SW480 (cell line): ENCODE measurements at places on chromosomes 12 and 14.

- no peak for DNase-seq
Observed at GRCh38 chr14:76024211-76024907, 38.8 kb downstream of the IFT43 start.

DNA sequence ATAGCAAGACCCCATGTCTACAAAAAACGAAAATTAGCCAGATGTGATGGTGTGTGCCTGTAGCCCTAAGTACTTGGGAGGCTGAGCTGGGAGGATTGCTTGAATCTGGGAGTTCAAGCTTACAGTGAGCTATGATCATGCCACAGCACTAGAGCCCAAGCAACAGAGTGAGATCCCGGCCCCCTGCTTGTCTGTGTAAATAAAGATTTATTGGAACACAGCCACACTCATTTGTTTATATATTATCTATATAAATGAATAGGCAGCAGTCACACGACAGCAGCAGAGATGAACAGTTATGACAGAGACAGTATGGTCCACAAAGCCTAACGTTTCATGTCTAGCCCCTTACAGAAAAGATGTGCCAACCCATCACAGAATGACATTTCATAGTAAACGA, 14.8 kb downstream of the DDX54 start:
- DNase-seq: no peak

DNA sequence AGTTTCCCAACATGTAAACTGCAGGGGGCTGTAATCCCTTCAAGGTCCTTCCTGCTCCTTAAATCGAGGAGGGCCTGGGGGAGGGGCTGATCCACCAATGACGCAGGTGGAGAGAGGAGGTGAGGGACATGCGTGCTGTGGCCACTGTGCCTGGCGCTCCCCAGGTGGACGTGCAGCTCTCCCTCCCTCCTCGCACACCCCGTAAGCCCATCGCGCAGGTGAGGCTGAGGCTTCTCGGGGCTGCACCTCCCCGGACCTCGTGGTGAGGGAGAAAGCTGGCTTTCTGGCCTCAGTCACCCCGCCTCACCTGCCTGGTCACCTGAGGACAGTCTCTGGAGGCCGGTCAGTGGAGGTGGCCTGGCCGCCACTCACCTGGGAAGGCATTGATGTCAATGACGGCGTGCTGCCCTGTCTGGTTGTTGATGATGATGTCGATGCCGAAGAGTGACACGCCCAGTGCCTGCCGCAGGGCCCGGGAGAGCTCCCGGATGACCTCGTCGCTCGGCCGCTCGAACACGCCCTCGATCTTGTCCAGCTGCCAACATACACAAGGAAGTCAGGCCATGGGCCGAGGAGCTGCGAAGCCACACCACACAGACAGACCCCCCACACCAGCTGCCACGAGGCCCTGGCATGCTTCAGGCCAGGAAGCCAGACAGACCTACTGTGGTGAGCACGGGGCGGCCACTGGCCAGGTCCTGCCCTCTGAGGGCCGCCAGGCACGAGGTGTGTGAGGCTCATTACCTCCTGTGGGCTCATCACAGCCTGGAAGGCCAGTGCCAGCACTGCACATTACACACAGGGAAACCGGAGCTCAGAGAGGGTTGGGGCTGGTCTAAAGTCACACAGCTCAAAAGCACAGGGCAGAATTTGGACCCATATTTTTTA, 23.3 kb downstream of the CHGA start:
- DNase-seq: peak; percentile 27

GRCh38 chr12:131452444-131452860, 258.4 kb upstream of the SFSWAP start:
- peak; percentile 14 for DNase-seq

- DNase-seq: no peak
Observed at GRCh38 chr14:99718031-99718810, 34.1 kb downstream of the CYP46A1 start.

DNA sequence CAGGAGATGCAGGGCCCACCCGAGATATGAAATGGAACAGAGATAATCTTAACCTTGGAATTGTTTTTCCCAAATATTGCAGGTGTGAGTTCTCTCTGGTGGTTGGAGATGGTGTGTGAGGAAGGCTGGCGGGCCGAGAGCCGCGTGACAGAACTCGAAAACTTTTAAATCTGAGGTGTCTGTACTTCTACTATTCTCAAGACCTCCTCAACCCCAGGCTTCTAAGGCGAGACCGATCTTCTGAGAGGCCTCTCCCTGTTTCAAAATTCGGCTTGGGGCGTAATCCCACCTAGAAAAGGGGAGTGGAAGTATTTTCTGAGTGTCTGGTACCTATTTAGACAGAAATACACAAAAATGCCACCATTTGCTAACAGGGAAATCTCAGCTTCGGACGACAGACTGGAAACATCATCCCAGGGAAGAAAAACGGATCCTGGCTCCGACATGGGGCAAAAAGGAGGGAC, 611 bp downstream of the SARNP start:
- no peak for DNase-seq

DNA sequence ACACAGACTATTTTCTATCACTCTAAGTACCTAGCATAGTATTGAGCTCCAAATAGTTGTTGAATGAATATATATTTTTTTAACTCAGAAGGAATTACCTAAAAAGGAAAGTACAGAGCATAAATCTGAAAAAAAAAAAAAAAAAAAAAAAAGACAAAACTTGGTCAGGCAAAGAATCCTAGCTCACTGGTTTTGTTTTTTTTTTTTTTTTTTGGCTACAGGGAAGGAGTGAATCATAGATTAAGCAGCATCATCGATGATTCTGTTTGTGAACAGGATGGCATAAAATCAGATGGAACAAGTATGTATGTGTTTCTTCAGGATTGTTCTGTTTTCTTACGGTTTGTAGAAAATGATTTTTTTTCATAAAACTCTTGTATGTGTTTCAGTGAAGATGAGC, 66.1 kb upstream of the BCAT1 start:
- DNase-seq: no peak

DNA sequence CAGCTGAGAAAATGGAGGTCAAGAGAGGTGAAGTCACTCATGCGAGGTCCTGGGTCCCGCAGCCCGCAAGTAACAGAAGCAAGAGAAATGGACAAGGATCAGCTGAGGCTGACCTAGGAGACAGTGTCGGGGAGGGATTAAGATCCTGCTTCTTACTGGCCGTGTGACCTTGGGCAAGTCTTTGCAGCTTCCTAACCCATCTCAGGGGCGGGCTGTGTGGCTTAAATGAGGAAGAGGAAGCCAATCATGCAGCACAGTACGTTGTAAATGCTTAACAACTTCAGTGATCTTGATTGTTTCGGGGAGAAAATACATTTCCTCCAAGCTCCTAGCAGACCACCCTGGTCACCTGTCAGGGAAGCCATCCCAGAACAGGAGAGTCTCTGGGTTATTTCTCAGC, 7.1 kb upstream of the PGF start:
- DNase-seq: no peak

DNA sequence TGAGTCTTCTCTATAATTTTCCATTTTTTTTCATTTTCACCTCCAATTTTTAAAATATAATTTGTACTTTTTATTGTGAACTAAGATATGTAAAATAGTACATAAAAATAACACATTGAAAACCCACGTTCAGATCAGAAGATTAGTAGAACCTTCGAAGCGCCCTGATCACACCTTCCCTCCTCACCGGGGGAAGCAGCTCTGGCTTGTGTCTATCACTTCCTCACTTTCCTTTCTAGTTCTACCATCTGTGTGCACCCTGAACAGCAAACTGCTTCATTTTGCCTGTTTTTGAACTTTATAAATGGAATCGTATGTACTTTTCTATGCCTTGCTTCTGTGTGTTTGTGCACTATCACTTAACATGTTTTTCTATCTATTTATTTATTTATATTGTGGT, 11.8 kb upstream of the CD27 start:
- no peak for DNase-seq

DNA sequence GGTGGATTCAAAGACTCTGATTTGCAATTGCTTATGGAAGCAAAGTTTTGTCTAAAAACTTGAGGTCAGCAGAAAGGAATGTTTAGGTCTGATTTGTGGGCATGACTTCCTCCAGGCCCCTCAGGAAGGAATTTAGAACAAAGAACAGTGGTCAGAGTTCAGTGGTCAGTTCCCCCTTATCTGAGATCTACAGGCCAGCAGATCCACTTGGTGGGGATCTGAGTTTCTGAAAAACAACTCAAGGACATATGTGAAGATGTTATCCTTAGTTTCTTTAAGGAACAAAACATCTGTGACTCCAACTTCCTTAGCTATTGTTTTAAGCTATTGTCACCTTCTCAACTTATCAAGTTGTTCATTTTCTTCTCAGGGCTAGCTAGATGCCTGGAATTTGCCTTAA, 28.0 kb upstream of the NAA30 start:
- no peak for DNase-seq

GRCh38 chr12:64010069-64010686, 165.7 kb downstream of the SRGAP1 start:
- no peak for DNase-seq

GRCh38 chr12:75874441-75874840, 157.1 kb downstream of the PHLDA1 start:
- no peak for DNase-seq

DNA sequence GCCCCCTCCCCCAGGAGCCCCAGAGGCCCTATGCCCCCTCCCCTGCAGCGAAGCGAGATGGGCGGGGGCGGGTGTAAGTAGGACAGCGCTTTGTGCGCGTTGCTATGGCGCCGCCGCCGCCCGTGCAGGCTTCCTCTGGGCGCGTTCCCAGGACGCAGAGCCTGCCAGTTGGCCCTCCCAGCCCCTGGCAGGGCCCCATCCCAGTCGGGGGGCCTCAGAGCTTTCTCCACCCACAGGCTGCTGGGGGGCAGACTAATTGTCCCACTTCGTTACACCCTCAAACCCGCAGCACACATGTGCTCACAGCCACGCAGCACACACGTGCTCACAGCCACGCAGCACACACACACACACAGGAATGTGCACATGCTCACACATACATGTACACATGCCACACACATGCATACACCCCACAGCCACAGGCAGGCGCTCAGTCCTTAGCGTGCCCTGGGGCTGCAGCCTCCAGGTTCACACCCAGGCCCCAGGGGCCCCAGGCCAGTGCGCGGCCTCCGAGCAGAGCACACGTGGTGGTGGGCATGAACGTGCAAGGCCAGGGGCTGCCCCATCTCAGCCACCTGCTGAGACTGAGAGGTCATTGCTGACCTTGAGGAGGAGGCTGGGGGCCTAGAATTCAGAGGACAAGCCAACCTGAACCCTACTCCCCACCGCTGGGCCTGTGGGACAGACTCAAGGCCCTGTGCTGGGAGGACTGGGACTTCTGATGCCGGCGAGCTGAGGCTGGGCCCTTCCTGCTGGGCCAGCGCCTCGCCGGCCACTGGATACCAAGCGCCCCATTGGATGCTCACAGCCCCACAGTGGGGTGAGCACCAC, 15.6 kb downstream of the TRMT61A start:
- no peak for DNase-seq

GRCh38 chr12:8860165-8860961, 37.9 kb downstream of the A2ML1 start:
- DNase-seq: peak; percentile 46

DNA sequence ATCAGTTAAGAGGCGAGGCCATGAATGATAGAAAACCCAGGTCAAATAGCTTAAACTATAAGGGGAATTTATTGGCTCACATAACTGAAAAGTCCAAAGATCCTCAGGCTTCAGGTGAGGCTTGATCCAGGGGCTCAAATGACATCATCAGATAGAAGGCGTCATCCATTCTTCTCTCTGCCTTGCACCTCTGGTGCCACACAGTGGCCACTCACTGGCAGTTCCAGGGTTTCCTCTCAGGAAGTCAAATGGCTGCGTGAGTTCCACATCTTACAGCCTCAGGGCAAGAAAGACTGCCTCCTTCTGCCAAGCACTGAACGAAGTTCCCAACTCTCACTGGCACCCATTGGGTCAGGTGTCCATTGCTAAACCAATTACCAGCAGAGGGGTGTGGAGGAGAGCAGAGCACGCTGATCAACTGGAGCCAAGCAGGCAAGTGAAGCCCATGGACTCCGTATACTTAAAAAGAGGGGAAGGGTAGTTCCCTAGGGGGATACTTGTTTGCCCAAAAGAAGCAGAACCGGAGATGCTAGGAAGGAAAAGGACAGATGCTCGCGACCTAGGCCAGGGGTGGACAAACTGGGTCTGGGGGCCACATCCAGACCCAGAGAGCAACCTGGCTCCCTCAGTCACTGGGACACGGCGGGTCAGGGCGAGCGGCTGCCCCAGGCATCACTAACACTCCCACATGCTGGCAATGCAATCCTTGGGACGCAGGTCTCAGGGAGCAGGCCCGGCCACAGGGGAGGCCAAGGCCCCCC, 69.3 kb downstream of the SERPINA3 start:
- DNase-seq: peak; percentile 57

GRCh38 chr12:6699989-6700645, 498 bp downstream of the PIANP start:
- DNase-seq: no peak

DNA sequence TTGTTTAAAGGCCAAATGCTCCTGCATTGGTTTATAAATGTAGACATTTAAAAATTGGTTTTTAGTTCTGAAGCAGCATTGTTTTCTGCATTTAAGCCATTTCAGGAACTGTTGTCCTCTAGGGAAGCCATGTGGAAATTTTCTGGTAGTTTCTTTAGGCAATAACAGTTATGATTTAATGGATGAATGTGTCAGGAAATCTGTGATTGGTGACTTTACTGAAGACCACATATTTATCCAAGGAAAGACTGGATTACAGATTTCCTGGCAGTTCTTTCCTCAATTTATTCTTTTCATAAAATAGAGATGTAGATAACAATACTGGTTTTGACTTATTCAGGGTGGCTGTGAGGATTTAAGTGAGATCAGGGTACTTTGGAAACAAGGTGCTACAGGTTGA, 27.6 kb downstream of the TBC1D15 start:
- no peak for DNase-seq

GRCh38 chr12:32379667-32380066, 19.7 kb upstream of the FGD4 start:
- DNase-seq: no peak

- DNase-seq: no peak
Observed at GRCh38 chr12:100964028-100964427, 169.5 kb downstream of the ANO4 start.

GRCh38 chr12:93571925-93572711, at the start of gene SOCS2:
TSS of gene SOCS2 (plus strand) at chr12:93572675. CDS start at chr12:93572898, 223 bp downstream.
- peak; percentile 20 for DNase-seq

- no peak for DNase-seq
Observed at GRCh38 chr12:122847921-122848421, 12.7 kb downstream of the HIP1R start.

DNA sequence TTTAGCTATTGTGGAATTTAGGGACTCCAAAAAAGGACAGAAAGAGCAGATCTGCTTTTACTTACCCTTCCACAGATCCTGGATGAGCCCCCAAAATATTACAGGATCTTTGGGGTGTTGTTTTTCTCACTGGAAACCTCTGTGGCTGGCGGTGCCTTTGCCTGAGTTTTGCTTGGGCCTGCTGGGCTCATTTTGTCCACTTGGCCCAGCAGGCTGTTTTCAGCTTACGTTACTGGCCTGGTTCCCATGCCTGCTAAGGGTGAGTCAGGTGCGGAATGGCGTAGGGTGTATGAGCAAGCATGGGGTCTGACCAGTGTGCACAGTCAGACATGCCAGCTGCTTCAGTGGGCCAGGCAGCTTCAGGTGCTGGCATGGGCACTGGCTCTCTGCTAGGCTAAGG, 45.8 kb downstream of the HSD17B6 start:
- no peak for DNase-seq

- DNase-seq: no peak
Observed at GRCh38 chr12:42716491-42716891, 126.9 kb upstream of the PRICKLE1 start.

- DNase-seq: no peak
Observed at GRCh38 chr14:50089208-50089607, 27.2 kb downstream of the VCPKMT start.
